Non-pigmented ciliary epithelial cell (primary cell): ENCODE measurements at places on chromosomes 7 and 10.

GRCh38 chr7:18361756-18362155 is 133.8 kb upstream of the HDAC9 start:
- no peak for DNase-seq

- DNase-seq: no peak
Observed at GRCh38 chr10:64397125-64397524, 875.9 kb downstream of the REEP3 start.

GRCh38 chr7:68216051-68216450 is 1219.4 kb downstream of the TYW1 start:
- no peak for DNase-seq

- no peak for DNase-seq
Observed at GRCh38 chr10:71708301-71708703, 11.3 kb downstream of the C10orf105 start.

DNA sequence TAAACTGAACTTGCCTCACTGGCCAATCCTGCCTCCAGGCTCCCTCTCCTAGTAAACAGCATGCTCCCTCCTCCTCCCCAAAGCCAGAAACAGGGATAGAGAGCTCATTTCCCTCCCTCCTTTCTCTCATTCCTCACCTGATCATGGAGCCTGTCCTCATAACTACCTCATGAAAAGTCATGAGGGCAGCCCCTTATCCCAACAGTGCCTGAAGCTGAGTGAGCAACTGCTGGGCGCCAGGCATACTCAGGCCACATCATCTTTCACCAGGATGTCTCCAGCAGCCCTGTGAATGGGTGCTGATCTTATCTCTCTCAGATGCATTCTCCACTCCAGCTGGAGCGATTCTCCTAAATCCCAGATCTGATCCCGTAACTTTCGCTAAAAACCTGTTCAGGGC is 307.2 kb downstream of the PRPF18 start:
- no peak for DNase-seq

DNA sequence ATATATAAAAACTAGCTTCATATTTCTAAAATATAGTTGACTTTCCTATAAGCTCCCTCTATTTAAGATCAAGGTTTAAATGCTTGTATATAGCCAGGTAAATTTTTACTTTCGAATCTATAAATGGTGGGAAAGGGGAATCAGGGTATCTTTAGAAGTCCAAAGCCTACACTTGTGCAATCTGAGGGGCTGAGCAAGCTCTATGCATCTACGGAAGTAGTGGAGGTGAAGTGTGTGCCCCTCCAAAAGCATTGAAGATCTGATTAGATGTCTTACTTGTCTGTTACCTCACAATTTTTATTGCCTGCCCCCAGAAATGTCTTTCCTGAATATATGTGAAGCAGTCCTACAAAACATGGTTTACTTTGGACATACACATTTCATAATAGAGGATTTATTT is 1.6 kb downstream of the AKAP9 start:
- DNase-seq: no peak

DNA sequence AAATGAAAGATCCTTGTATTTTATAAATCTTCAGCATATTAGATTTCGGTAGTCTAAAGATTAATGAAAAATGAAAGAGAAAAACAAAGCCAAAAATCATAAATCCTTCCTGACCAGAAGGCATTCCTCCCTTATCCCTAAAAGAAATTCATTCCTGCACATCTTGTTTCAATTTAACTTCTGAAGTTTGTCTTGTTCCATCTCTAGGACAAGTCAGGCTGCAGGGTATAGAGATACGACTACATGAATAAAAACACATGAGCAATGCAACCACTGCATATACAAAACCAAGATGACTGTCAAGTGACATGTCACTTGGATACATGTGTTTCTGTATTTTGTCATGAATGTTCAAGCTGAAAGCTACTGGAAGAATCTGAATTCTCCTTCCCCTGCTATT is 214.9 kb downstream of the JAZF1 start:
- DNase-seq: no peak

GRCh38 chr7:95766657-95767056 is 5.7 kb upstream of the DYNC1I1 start:
- no peak for DNase-seq
